ENCODE measurements at places on chromosomes 6 and 20.

DNA sequence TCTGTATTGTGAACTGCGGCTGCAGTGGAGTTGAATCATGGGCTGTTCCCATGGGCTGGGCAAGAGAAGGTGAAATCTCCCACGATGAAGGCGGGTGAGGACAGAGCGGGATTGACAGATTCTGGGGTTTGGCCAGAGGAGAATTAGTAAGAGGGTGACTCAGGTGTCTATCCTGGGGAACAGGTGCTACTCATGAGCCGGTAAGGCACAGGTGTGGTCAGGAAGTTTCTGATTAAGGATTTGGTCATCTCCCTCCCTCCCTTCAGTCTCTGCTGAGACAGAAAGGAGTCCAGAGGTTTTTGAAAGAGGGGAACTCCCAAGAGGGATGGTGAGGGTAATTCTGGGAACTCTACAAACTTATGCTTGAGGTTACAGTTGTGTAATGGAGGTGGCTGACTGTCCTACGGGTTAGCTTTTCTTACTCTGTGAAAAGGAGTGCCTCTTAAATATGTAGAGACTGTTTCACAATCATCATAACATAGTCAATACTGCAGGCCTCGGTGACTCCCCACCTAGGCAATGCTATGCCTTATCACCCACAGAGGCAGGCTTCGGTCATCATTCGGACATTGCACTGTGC is 31.5 kb downstream of the SERPINB1 start:
- DNase-seq = no peak

GRCh38 chr20:12838261-12838866 is 170.4 kb upstream of the SPTLC3 start:
- no peak for DNase-seq

DNA sequence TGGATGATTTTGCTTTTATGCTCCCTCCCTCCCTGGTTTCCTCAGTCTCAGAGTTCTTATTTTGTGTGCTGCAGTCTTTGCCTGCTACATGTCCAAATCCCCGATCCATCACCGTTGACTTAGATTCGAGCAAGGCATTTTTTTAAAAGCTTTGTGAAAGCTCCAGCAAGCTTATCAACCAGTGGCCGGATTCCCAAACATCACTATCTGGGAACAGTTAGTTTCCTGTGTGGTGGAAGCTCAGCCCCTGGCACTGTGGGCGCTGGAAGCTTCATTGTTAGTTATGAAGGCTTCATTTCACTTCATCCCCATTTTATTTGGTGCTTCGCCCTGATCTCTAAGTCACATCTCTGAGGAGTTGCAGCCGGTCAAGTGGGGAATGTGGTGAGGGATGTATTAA is 44.7 kb downstream of the DEK start:
- DNase-seq = no peak

DNA sequence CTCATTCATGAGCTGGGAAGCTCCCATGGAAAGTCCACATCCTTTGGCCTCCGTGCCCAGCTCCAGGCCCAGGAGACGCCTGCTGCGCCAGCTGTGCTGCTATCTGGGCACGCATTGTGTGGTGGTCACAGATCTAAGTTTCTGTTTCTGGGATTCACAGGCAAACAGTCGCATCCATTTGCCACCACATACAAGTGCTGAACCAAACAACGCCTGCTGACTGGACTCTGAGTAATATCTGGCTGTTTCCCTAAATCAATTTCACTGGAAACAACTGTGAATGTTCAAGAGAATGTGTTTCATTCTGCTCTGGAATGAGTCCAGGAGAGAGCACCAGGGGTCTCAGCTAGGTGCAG is 45.5 kb downstream of the IRF4 start:
- no peak for DNase-seq

DNA sequence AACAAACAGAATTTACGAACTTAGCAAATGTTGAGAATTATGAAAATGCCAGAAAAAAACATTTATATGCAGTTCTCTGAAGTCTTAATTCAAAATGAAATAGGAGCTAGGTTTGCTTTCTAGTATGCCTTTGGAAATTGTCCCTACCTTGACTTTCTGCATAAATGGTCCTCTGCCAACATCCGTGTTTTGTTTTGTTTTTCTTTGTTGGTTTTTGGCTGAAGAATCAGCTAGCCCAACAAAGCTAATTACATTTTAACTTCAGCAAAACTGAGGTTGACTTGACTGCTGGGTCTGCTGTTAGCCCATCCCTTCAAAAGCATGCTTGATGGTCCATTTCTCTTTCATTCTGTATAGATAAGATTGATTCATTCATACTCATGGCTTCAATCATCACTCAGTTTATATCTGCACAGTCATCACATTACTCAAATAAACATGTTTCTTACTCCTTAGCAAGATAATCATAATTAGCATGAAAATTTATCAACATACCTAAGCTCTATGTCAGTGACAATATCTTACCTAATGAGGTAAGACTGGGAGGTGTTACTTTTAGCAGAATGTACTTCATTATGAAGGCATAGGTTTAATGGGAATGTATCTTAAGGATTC is 76.4 kb downstream of the ADGRB3 start:
- DNase-seq = no peak

DNA sequence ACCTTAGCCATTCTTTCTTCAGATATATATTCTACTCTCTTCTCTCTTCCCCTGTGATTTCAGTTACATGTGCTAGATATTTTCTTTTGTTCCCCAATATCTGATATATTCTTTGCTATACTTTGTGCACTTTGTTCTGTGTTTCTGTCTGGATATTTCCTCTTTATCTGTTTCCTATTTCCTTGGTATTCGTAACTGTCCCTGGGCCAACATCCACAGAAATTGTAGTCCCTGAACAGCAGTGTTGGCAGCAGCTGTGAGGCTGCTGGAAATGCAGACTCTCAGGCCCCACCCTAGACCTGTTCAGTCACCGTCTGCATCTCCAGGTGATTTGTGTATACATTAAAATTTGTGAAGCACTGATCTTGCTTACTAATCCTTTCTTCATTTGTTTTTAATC is 522.9 kb upstream of the SOX4 start:
- DNase-seq = no peak

GRCh38 chr20:5316188-5317158 is at the start of gene PROKR2:
TSS of gene PROKR2 (minus strand) at chr20:5316954. CDS start at chr20:5314369, 2,585 bp downstream.
- no peak for DNase-seq

DNA sequence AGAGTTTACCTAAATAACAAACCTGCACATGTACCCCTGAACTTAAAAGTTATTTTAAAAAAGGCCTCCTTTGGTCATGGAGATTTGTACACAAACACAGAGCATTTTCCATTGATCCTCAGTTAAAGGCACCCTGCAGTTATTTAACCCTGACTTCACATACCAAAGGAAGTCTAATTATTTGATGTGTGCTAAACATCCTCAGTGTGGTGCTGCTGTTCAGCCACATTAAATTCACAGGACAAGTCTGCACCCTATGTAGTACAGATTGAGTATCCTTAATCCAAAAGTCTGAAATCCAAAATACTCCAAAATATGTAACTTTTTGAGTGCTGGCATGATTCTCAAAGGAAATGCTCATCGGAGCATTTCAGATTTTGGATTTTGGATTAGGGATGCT is 21.4 kb downstream of the KCNQ5 start:
- DNase-seq = no peak

DNA sequence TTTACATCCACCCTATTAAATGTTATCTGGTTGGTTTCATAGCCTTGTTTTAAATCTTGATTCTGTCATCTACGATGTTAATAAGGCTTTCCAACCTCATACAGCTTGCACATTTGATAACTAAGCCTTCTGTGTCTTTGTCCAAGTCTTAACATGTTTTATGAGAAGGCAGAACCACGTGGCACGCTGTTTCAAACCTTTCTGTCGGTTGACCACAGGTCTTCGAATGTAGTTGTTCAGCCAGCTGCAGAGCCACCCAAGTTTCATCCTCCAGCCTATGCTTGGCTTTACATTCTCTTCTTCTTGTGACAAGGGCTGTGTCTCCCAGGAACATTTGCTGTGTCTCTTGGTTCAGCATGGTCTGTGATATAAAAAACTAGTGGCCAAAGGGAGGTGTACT is 15.7 kb upstream of the SGK2 start:
- DNase-seq = no peak

All from bone marrow (tissue), 2 donors.